ENCODE measurements at places on chromosomes 4 and X.

DNA sequence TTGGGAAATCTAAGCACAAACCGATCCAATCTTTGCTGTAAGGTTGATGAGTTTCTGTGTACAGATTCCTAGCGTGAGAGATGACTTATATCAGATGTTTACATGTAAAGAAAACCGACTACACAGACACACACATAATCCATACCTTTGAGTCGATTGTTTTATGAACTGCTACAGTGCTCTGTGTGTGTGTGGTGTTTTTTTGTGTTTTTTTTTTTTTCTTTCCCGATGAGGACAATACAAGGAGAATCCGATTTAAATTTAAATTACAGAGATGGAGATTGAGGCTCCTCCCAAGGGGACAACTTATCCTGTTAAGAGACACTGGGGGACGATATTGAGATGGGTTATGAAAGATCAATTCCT lies 461 bp upstream of the SLC9A6 start:
- DNase-seq: peak; percentile 1

DNA sequence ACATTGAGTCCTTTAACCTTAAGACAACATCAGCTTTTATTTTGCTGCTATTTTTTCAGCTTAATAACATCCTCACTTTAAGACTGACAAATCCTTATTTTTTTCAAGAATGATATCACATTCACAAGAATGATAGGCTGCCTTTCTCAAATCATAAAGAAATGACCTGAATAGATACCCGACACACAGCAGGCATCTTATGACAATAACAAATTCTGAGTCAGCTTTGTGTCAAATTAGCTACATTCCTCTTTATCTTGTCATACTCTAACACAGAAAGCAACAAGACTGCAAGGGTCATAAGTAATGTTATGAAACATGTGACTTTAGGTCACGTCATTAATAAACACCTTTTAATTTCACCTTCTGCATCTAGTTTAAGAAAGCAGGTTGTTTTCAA lies 2387.6 kb downstream of the PCDH7 start:
- no peak for DNase-seq

DNA sequence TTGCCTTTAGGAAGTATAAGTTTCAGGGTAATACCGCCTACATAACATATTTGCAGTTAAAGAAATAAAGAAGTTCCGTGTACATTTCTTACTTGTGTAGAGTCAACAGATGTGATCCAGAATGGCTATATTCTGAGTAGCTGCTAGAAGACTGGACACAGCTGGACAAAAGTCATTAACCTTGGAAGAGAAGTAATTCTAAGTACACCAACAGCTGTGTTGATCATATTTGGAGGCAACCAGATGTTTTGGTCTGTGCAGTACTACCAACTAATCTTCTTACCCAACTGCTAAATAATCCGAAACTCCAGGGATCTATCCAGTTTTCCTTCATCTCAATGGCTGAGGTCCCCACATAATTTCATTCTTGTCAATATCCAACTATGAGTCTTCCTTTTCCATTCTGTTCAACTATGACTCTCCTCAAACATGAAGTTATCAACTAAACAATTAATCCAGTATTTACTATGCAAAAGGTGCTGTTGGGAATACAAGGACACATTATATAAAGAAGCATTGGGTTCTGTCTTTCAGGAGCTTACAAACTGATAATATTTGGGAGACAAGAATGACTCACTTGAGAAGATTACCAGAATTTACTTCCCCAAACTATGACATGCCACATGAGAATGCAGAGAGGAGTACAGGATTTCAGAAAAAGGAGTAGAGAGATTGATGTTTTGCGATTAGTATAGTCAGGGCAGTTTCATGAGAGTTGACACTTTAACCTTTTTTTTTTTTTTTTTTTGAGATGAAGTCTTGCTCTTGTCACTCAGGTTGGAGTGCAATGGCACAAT lies 78.2 kb downstream of the COL4A6 start:
- DNase-seq: no peak

GRCh38 chrX:114611018-114611619 lies 27.2 kb downstream of the HTR2C start:
- DNase-seq: no peak

- DNase-seq: no peak
Measured at GRCh38 chrX:20515841-20516461, 249.2 kb upstream of the RPS6KA3 start.

DNA sequence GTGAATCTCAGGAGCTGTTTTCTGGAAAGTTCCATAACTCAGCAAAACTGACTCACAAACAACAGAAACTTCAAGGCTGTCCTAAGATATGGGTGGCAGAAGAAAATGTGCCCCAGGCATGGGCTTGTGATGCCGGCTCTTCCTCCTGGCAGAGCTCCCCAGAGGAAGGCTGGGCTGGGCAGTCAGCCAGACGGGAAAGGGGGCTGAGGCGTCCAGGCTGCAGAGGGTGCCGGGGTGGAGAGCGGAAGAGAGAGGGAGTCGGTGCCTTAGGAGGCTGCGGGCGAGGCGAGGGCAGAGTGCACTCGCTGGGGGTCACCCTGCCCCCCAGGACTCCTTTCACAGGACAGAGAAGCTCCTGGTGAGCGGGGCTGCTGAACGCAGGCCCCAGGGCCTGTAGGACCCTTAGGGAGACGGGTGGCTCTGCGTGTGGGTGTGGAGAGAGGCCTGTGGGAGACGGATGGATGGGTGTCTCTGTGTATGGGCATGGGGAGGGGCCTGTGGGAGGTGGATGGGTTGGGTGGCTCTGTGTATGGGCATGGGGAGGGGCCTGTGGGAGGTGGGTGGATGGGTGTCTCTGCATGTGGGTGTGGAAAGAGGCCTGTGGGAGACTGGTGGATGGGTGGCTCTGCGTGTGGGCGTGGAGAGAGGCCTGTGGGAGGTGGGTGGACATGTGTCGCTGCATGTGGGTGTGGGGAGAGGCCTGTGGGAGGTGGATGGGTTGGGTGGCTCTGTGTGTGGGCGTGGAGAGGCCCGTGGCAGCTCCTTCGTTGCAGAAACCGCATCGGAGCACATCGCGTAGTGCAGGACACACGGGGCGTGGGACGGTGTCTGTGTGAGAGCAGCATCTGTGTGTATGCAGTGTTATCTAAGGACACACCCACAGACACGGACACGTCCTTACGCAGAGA lies 15.9 kb downstream of the PCGF3 start:
- DNase-seq: no peak

DNA sequence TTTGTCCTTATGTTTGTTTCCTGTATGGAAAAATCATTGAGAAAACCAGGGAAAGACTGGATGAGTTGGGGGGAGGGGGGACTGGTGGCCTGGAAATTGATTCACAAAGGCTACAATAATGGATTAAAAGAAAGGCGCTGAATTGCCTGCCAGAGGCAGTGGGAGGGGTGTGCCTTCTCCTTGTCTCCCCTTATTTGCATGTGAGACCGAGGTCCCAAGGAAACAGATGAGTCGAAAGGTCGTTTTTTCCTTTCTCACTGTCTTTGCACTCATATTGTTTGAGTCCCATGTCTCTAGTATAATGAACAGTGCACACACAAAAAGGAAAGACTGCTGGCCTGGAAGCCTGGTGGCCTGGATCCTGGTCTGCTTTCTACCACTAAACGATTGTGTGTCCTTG lies 86.6 kb upstream of the ZDHHC15 start:
- no peak for DNase-seq

All from amygdala (tissue), 56 donors.